ENCODE measurements at places on chromosomes 3 and 15.

- DNase-seq = peak; percentile 52
These were observed 48.2 kb upstream of the IGF1R start for GRCh38 chr15:98599909-98600691.

DNA sequence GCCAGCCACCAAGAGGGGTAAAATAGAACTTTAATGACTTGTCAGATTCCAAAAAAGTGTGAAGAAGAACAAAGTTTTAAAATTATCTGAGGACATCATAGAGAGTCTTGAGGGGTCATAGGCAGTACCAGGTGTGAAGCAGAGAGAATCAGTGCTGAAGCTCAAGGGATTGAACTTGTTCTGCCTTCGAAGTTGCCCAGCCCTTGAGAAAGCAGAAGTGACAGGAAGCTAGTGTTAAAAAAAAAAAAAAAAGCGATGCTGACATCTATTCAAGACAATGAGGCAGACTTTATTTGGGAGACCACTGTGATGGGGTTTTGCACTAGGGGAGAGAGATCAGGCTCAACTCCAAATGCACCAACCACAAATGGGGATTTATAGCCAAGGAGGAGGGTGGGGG is 21.8 kb downstream of the FBXO22 start:
- no peak for DNase-seq

DNA sequence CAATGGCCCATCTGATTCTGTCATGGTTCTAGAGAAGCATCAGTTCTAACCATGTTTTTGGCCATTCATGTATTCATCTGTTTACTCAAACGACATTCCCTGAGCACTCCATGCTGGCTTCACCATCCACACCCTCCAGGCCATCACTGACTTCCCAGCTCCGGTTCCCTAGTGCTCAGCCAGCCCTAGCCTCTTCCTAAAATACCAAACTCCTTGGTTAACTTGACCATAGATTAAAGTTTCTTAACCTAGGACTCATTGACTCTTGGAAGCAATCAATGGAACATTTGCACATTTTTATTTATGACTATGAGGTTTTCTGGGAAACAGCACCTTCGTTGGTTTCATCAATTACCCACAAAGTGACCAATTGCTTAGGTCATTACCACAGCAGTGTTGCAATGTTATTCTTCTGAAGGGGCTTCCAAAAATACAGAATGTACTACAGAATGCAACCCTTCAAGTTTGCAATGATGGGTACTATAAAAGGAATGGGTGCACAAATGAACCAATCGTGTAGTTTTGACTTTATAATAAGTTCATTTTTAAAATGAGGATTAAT is 27.2 kb upstream of the SLC25A36 start:
- DNase-seq = no peak

GRCh38 chr15:39874890-39875549 is 45.0 kb downstream of the GPR176 start:
- DNase-seq = peak; percentile 48

Data from GM03348 (cell line).